ENCODE measurements at places on chromosomes 3 and 15.

DNA sequence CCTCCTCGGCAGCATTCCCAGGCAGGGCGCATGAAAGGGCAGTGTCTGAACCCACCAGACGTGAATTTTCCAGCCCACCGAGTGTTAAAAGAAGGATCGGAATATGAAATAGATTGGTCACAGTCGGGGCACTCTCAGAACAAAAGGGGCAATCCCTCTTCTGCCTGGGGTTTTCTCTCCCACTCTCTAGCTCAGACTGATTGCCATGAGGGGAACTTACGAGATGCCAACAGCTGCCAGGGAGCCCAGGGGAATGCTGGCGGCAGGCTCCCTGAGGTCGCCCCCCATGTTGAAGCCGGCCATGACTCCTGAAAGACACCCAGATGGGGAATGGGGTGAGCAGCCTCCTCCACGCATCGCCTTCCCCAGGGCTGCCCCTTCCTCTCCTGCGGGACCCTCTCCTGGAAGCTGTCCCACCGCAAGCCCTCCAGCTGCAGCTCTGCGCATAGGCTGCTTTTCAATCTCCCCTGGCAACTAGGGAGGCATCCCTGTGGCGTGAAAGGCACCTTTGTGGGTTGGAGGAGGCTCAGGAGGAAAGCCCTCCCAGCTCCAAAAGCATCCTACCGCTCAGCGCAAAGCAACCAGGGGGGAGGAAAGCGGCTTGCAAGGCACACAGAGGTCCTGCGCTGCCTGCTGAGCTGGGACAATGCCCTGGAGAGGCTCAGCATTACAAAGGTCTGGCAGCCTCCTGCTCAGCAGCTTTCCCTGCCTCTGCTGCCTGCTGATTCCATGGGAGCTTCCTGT lies 64.8 kb upstream of the HEG1 start:
- no peak for DNase-seq

GRCh38 chr15:22942877-22943276 lies 37.3 kb downstream of the CYFIP1 start:
- DNase-seq: no peak

GRCh38 chr15:28952666-28953491 lies 67.1 kb downstream of the APBA2 start:
- no peak for DNase-seq

GRCh38 chr3:30664884-30665283 lies 58.5 kb downstream of the TGFBR2 start:
- DNase-seq: no peak

GRCh38 chr3:72421126-72421525 lies 427.1 kb downstream of the SHQ1 start:
- DNase-seq: no peak

DNA sequence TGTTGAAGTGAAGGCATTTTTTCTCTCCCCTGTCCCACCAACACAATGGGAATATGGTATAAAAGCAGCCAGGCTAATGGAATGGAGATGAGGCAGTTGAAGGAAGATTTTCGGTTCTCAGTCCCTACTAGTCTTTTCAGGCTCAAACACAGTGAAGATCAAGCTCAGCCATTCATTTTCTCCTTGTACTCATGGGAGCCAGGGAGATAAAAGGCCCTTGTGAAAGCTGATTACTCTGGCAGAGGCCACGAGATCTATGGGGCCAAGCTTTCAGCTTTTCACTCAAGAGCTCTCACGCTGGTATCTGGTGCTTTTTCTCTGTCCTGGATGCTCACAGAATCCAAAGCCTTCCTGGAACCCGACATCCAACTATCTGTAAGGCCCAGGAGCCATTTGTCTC lies 14.5 kb upstream of the FAN1 start:
- DNase-seq: no peak

DNA sequence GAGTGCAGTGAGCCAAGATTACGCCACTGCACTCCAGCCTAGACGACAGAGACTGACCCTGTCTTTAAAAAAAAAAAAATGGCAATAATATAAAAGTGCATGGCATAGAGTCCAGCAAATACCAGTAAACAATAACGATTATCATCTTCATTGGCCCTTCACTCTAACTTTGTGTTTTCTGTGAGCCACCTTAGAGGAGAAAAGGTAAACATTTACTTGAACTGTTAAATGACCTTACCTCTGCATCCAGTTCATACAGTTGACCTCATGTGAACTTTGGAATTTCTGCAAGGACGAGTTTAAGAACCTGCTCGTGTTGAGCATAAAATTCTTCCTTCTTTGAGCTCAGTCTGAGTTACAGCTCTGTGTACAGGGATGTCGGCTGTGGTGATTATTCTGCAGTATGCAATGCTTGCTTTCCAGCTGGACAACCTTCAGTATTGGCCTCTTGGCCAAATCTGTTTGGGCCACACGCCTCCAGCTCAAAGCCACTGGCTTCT lies 56.6 kb downstream of the RLBP1 start:
- no peak for DNase-seq

DNA sequence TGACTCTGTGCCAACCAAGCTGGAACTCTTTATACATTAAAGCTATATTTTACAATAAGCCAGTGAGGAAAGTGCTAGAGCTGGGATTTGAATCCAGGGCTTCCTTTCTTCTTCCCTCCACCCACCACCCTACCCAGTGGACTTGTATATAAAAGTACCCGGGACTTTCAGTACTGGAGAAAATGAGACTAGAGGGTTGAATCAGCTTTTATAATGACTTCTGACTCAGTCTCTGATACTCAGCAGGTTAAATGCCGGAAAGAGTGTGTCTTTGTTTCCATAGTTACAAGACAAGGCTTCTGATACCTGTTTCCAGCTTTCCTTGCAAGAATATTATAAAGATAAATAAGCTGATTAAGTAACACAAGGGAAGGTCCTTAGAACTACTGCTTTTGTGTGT lies 80.9 kb downstream of the FRMD4B start:
- DNase-seq: no peak

DNA sequence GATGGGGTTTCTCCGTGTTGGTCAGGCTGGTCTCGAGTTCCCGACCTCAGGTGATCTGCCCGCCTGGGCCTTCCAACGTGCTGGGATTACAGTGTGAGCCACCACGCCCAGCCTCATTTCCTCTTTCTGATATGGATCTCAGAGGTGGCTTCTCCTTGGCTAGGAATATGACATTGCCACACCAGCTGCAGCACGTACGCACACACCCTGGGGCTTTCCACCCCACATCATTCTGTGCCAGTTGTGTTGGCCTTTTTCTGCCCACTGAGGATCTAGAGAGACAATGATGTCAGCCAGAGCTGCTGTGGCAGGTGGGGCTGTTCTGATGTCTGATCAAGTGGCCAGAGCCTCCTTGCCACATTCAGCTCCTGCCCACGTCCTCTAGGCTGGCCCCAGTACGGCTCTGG lies 29.0 kb downstream of the TMEM45A start:
- no peak for DNase-seq

DNA sequence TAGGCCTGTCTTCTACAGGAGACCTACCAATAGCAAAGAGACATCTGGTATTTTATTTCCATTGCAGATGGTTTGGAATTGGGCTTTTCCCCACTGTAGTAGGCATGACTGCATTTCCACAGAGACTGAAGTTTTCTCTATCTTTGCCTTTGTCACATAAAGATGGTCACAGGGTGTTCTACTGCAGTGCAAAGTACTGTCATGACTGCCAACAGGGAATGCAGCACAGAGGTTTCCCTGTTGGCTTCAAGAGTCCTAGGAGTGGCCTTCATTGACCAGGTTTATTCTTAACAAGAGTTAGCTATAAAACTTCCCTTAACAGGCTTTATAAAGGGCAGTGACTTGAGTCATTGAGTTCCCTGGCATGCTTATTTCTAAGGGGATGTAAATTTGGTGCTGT lies 36.8 kb upstream of the TM4SF4 start:
- DNase-seq: no peak

DNA sequence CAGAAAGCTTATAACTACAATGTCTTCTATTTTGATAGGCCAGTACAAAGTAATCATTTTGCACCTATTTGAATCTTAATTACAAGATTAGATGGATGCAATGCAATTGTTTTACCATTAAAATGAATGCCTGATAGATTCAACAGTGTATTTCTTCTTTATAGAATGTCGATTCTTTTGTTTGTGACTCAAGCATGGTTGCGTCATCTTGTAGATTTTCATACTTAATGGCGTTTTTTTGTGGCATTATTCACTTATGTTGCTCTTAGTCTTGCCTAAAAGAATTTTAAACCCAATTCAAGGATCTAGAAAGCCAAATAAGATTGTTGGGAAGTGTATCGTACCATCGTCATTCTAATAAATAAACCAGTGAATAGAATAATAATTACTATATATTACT lies 21.4 kb downstream of the ZBTB38 start:
- no peak for DNase-seq

DNA sequence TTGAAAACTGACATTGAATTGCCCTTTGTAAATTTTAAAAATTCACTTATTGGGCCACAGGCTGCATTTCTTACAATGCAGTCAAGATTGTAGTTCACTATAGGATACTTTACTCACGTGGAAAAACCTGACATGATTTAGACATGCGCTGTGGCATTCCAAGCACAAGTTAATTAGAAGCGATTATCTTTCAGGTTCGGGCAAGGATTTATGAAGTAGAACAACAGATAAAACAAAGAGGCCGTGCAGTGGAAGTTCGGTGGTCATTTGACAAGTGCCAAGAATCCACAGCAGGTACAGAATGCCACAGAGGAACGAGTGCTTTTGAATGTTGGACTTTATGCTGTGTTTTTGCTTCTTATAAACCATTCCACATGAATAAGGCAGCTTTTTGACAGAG lies 37.8 kb downstream of the GPR171 start:
- DNase-seq: no peak

DNA sequence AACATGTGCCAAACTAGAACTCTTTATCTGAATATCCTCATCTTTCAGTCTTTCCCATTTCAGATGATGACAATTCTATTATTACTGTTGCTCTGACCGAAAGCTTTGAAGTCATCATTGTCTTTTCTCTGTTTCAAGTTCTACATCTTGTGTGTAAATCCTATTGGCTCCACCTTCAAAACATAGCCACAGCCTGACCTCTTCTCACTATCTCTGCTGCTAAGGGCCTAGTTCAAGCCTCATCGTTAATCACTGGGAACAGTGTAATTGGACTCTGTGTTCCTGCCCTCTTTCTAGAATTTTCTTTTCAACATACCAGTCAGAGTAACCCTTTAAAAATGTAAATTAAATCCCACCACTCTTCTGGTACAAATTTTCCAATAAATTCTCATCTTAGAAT lies 105.1 kb downstream of the OXSM start:
- DNase-seq: no peak

- no peak for DNase-seq
Measured at GRCh38 chr15:77030928-77031375, 36.0 kb downstream of the PSTPIP1 start.

DNA sequence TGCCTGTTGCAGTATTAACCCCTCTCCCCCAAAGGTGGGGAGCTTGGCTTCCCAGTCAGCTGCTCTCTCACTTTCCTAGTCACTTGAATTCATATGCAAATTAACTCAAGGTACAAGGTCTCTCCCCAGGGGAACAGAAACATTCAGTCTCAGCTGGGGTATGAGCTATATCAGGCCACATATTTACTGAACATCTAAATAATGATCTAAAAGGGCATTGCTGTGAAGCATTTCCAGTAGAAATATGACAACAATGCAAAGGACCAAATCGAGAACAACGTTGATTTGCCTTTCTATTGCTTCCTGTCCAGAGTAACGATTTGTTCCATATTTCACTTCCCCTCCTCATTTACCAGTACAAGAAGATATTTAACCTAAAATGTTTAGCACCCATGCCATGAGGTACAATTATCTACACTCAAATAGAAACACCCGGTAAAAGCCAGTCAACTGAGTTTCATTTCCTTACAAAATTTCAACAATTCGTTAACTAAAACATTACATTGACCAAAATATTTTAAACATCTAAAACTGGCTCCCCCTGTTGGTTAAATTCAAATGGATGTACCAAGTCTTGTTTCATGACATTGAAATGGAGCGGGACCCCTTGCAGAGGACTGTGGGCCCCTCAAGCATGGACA lies 36.5 kb upstream of the KLHL6 start:
- no peak for DNase-seq

- no peak for DNase-seq
Measured at GRCh38 chr3:17730318-17730967, 12.0 kb downstream of the TBC1D5 start.

- no peak for DNase-seq
Measured at GRCh38 chr3:172150268-172150667, 110.9 kb downstream of the FNDC3B start.

GRCh38 chr3:117565777-117566176 lies 856.2 kb downstream of the TUSC7 start:
- no peak for DNase-seq

- DNase-seq: peak; percentile 51
Measured at GRCh38 chr15:100111125-100112060, 230.4 kb downstream of the ADAMTS17 start.

- no peak for DNase-seq
Measured at GRCh38 chr3:46501702-46502101, 3.9 kb downstream of the RTP3 start.

DNA sequence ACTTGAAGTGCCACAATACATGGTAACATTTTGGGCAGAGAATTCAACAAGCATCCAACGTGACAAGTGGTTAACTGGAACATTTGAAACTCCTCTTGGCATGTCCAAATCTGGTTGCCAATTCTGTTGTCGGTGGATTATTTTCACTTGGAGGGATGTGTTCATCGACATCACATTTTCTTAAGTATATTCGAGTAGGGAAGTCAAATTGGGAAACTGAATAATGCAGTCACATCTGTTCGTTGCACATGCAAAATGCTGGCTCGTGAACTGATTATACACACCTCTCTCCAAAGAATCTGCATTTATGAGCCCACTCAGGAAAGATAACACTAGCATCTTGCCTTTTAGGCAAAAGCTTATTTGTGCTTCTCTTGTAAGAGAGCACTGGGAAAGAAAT lies 139.7 kb downstream of the LIPC start:
- DNase-seq: no peak

DNA sequence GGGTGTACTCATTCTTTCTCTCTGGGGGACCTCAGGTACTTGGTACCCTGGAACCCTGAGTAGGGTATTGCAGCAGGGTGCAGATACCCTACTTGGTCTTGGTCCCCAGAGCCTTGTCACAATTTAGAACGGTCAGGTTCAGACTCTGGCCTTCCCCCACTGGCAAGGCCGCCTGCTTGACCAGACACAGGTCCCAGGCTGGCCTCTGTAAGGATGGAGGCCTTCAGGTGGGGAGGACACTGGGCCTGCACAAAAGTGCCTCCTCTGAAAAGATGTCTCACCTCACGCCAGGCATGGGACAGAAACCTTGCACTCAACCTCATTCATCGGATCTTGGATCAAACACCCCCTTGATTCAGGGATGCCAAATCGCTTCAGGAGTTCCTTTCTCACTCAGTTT lies 158.4 kb downstream of the KLF13 start:
- no peak for DNase-seq

DNA sequence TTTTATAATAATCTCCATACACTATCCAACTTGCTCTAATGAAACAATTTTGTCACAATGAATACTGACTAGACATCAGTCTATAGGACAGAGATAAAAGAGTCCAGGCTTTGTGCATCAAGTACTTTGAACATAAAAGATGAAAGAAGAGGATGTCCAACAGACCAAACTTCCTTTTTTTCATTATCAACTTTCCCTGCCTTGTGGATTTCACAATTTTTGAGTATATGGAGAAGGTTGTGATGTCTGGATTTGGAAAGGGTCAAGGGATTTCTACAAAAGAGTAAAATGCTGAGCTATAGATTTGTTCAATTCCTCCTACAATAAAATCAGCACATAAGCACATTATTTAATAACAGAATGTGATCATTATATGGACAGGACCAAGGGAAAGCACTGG lies 25.7 kb downstream of the CD47 start:
- DNase-seq: no peak

- DNase-seq: peak; percentile 66
Measured at GRCh38 chr3:188687389-188687788, 484.4 kb upstream of the TPRG1 start.

GRCh38 chr3:65925254-65925954 lies 113.3 kb downstream of the MAGI1 start:
- DNase-seq: no peak
